ENCODE measurements at places on chromosomes 1 and 21.

DNA sequence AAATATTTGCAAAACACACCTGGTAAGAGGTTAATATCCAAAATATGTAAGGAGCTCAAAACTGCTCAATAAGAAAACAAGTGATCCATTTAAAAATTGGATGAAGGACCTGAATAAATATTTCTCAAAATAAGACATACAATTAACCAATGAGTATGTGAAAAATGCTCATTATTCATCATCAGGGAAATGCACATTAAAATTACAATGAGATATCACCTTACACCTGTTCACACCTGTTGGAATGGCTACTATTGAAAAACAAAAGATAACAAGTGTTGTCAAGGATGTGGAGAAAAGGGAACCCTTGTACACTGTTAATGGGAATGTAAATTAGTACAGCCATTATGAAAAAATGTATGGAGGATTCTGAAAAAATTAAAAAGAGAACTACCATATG is 136.0 kb upstream of the GREM2 start:
- no peak for DNase-seq

- no peak for DNase-seq
Measured at GRCh38 chr1:226653311-226653921, 85.7 kb downstream of the ITPKB start.

DNA sequence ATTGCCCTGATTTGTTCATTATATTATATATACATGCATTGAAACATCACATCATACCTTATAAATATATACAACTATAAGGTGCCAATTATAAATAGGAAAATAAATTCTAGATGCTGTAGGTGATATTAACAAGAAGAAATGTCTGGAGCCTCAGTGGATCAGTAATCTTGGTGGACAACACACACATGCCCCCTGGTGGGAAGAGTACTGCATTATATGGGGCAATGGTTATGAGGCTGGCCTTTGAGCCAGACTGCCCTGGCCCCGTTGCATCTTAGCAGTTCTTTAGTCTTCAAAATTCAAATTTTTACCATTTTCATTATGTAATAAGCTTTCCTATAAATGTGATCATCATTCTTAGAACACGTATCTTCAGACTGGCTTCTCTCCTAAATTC is 335.0 kb upstream of the GREM2 start:
- peak; percentile 61 for DNase-seq

DNA sequence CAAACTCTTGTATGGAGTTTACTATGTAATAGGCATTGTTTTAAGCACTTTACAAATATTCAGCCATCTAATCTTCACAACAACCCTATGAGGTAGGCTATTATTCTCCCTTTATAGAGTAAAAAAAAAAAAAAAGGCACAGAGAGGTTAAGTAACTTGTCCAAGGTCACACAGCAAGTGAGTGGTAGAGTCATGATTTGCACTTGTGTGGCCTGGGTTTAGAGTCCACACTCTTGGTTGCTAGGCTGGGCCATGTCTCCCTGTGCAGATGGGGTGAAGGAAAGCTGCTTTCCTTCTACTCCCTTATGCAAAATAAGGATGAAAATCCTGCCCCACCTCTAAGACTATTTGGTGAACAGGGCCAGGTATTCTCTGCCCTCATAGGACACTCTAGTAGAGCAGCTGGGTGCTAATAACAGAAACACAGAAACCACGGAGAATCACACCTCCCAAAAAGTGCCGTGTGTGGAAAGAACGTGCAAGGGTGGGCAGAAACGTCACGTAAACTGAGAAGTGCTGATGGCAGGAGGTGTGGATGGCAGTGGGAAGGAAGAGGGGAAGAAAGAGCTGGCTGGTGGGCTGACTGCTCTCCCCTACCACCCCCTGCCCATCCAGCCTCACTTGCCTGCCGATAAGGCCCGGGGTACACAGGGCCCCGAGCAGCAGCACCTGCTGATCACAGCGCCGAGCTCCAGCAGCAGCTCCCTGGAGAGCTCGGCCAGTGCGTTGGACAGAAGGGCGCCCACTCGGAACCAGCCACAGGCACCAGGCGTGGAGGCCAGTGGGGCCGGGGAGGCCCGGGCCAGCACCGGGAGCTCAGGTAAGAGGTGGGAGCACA is 28.3 kb upstream of the VPS13D start:
- no peak for DNase-seq

GRCh38 chr1:187264995-187265602 is 436.4 kb downstream of the PLA2G4A start:
- DNase-seq, result peak; percentile 52

DNA sequence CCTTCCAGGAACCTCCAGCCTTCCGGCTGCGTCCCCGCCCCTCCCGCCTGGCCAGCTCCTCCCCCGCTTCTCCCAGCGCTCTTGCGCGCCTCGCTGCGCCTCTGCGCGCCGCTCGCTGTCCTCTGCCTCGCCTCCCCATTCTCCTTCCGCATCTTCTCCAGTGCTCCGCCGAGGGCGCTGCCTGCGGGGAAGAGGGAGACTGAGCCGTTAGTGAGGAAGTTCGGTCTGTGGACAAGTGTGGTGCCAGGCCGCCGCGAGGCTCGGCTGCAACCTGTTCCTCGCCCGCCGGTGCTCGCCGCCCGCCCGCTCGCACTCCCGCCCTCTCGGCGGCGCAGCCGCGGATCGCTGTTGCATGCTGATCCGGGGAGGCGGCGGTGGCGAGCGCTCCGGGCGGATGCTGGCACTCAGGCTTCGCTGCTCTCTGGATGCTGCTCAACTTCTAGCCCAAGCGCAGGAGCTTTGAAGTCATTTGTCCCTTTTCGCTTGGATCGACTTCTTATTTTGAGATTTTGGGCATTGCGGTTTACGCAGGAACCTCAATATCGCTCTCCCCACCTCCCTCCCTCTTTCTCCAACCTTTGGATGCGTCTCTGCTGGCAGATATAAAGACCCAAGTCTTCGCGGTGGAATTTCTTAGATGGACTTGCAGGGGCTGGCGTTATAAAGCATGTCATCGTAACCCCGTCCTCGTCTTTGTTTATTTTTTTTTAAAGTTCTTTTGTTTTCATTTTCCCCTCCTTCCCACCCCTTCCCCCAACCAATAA is 614 bp upstream of the CACNA1E start:
- peak; percentile 9 for DNase-seq

DNA sequence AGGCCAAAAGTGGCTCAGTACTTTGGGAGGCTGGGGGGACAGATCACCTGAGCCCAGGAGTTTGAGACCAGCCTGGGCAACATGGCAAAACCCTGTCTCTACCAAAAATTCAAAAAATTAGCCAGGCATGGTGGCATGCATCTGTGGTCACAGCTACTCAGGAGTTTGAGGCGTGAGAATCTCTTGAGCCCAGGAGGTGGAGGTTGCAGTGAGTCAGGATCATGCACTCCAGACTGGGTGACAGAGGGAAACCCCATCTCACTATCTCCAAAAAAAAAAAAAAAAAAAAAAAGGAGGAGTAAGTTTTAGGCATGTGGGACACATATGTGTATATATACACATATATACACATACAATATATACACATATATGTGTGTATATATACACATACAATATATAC is 165.3 kb upstream of the DPYD start:
- DNase-seq, result peak; percentile 76

GRCh38 chr1:37472281-37472680 is 2.1 kb upstream of the ZC3H12A start:
- no peak for DNase-seq

GRCh38 chr1:103266036-103266435 is 157.7 kb upstream of the COL11A1 start:
- peak; percentile 55 for DNase-seq

DNA sequence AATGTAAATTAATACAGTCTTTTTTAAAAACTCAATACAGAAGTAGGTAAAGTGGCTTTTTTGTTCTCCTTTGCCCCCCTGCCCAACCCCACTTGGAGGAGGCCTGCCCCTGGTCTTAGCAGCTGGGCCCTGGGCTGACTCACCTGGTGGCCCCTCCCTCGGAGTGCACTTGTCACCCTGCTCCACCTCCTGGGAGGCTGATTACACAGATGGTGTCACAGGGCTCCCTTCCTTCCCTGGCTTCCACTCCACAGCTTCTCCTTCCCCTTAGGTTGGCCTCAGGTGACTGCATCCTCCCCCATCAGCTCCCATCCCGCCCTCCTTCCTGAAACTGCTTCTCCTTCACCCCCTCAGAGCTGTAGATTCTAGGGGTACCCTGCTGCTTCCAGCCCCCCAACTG is 11.7 kb upstream of the CAPN9 start:
- DNase-seq, result no peak

DNA sequence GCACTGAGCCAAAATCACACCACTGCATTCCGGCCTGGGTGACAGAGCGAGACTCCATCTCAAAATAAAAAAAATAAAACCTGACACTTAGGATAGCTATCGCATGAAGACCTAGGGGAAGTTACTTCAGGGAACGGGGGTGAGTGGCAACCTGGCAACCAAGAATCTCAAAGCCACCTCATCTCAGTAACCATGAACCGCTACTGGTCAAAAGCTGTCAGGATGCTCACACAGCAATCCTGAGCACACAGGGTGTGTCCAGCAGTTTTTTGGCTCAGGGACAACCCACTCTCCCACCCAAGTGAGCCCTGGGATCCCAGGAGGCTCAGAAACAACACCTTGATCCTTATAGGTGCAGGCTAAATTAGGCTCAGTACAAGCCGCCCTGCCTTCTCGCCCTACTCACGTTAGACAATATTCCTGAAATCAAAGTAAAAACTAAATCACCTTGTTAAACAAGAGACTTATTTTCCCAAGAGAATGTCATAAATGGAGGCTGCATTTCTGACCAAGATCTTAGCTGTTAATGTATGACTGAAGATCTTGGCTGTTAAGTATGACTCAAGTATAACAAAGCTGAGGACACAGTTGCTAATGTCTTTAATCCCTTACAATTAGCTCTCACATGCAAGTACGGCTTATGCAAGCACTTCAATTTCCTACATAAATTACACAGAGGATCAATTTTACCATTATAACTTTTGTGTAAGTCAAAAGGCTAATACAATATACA is 48.3 kb upstream of the NADK start:
- peak; percentile 48 for DNase-seq

DNA sequence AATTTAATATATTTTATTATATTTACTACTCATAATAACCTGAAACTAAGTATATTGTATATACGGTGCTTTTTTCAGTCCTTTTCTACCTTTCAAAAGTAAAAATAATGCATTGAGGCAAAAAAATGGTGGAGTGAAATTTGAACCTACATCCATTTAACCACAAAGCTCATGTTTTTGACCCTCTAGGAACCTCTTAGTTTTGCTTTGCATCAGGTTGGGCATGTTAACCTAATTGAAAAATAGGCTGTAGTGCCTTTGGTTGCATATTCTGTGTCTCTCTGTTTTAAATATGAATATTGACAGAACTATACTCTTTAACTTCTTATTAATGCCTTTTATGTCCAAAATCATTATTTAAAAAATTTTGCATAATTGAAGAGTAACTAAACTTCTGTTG is 3.8 kb downstream of the SGIP1 start:
- DNase-seq, result no peak

- no peak for DNase-seq
Measured at GRCh38 chr1:155004352-155005075, 1.9 kb downstream of the ZBTB7B start.

GRCh38 chr1:64135462-64136223 is 67.8 kb upstream of the UBE2U start:
- DNase-seq, result peak; percentile 26

DNA sequence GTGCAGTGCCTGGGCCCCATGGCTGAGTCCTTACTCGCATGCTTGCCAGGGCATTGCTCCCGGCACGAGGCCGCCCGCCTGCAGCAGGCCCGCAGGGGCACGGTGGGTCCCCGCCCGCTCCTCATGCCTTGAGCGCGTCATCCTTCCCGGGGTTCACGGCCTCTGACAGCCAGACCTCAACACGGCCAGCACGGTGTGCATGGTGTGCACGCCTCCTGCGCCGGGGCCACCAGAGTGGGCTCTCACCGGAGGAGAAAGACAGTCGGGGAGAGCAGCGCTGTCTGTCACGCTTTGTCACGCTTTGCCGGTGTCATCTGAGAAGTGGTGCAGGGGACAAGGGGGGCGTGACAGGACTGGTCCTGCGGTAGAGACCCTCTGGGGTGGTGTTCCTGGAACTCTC is 11.9 kb upstream of the COL18A1 start:
- DNase-seq, result no peak

DNA sequence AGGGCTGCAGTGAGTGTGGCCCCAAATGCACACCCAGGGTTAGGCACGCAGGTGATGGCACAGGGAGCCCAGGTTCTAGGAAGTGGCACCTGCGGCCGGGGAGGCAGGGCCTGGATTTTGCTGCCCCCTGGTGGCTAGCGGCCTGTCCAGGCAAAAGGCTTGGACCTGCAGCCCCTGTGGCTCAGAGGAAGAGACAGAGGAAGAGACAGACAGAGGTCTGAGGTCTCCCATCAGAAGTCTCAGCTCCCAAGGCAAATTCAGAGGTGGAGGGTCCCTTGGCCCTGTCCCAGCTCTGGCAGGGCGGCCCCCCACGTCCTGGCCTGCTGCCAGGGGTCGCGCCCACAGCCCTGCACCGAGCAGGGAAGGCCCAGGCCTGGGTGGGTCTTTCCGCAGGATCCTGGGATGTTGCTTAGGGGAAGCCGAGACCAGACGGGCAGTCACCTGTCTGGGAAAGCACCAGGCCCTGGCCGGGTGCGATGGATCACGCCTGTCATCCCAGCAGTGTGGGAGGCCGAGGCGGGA is 8.0 kb upstream of the TNFRSF14 start:
- DNase-seq, result peak; percentile 61

DNA sequence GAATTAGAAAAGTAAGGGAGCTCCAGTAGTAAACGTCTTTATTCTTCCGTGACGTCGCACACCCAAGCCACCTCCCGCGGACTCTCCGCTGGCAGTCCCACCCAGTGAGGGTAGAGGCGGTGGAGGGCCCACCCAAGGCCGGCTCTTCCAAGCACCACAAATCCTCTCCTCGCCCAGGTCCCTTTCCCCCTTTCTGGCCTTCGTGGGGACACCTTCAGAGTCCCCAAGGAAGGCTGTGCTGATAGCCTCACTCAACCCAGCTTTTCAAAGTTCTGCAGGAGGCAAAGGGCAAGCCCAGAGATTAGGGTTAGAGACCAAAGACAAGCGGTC is 349 bp upstream of the GPN2 start:
- DNase-seq, result no peak

DNA sequence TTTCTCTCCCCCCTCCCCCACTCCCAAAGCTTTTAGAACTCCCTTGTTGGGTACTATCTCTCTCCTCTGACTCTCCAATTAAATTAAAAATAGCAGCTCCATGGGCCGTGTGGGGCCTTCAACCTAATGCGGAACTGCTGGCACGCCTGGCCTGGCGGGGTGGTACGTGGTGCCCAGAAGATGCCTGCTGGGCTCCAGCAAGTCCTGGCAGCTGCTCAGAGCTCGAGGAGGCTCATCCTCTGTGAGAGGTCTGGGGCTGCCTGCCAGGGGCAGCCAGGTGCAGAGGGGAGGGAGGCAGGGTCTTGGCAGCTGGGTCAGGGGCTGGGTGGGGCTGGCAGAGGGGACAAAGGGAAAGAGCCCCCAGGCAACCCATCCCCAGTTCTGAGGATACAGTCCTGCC is 74.4 kb downstream of the ACTL8 start:
- DNase-seq, result no peak

- DNase-seq, result peak; percentile 8
Measured at GRCh38 chr21:40120940-40121575, 253.8 kb downstream of the PCP4 start.
